Right cardiac atrium (tissue), 5 donors: ENCODE measurements at places on chromosomes 4 and X. TPM values are rescaled to one million over a fixed set of nuclear protein-coding genes. Genes with fewer than 3 reads are reported as not detected.

Gene IL2RG
- total RNA-seq = 3.5 TPM

DNA sequence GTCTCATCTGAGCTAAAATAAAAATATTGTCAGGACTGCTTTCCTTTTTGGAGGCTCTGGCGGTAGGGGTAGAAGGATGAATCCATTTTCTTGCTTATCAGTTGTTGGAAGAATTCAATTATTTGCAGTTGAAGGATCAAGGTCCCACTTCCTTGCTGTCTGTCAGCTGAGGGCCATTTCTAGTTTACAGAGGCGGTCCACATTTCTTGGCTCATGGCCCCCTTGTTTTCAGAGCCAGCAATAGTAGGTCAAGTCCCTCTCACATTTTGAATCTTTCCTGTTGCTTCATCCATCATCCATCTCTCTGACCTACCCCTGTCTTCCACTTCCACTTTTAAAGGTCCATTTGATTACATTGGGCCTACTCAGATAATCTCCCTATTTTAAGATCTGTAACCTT, 1099.3 kb upstream of the DIAPH2 start:
- DNase-seq = no peak

- DNase-seq = no peak
These were observed 8.0 kb upstream of the HS3ST1 start for GRCh38 chr4:11436673-11437072.

DNA sequence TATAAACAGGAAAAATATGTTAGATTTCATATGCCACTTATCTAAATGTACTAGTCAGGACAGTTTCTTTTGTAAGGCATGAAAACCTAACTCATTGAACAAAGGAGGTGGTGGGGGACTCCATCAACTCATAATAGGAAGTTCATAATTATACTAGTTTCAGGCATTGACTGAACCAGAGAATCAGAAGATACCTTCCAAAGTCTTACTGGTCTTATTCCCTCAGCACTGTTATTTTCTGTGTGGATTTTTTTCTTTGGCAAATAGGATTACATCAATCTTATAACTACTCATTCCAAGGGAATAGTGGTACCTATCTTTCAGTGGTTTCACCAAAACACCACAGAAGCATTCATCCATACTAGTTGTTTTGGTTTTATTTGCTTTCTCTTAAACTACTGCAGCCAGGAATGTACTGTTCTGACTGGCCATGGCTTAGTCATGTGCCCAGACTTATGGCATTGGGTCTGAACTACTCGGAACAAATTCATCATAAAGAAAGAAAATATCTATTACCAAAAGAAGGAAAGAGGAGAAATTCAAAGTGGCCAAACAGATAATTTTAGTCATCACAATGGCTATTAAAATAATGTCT, 273.9 kb downstream of the ARAP2 start:
- DNase-seq = no peak

GRCh38 chrX:139795196-139795595, 87.2 kb upstream of the MCF2 start:
- no peak for DNase-seq

Gene KCTD8
- total RNA-seq = 0.25 TPM

DNA sequence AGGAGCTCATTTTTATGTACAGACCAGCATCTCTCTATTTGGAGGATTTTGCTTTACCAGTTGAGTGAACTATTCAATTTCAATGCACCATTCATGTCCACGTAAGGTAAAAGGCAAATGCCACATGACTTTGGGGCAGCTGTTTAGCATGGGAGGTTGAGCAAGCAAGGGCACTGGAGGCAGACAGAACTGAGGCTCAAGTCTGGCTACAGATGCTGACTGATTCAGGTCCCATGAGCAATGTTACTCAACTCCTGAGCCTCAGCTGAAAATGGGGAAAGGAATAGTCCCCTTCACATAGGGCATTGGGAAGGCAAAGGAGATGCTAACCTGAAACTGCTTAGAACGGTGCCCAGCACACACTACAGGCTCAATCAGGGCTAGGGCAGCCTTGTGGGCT, 93.0 kb upstream of the MTM1 start:
- DNase-seq = no peak

Gene AKAP14
- total RNA-seq = not detected

DNA sequence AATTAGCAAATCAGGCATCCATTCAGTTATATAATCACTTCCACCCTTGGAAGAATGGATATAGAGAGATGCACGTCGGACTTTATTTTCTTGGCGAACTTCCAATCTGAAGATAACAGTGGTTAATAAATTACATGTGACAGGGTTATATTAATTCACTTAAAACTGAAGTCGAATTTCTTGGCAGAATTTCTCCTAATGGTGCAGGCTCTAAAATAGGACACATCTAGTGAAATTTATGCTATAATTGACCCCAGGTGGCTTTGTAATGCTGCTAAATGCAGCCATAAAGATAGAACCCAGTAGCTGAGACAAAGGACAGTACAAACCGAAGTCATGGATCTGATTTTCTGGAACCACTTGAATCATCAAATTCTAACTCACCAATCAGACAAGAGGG, 20.8 kb upstream of the SLC10A4 start:
- no peak for DNase-seq

Gene CLDN22
- total RNA-seq = not detected

- DNase-seq = no peak
These were observed 113.9 kb downstream of the RTL3 start for GRCh38 chrX:78545233-78545632.

DNA sequence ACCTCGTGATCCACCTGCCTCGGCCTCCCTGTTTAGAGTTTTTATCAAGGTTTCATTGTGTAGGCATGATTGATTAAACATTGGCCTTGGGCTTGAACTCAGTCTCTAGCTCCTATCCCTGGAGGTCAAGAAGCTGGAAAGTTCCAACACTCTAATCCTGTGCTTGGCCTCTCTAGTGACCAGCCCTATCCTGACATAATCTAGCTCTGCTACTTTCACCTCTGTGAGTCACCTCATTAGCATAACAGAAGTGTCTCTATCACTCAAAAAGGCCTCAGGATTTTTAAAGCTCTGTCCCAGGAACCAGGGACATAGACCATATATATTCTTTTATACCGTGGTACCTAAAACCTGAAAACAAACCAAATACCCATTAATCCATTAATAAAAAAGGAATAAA, 377.5 kb downstream of the CENPC start:
- DNase-seq = no peak

Gene SLC34A2
- not detected for total RNA-seq

DNA sequence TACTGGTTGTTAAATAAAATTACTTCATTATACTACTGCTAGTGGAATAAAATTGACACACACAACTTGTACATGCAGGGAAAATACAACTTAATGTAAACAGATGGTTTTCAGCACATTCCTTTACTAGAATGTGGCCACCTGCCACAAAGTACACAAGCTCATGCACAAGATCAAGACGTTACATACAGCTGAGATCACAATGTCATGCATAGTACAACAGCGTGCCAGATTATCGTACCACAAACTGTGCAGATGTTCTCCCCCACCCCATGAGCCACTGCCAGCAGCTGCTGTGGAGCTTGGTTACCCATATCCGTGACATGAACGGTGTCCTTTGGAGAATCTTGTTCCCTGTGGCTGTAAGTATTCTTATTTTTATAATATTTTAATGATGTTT, 27.7 kb downstream of the FBXO8 start:
- DNase-seq = no peak

GRCh38 chr4:32748498-32748897, 2028.3 kb downstream of the PCDH7 start:
- no peak for DNase-seq

Gene LEF1
- total RNA-seq = 5.1 TPM

Gene IL13RA1
- total RNA-seq = 24.8 TPM

Gene UGT2A1
- total RNA-seq = not detected

DNA sequence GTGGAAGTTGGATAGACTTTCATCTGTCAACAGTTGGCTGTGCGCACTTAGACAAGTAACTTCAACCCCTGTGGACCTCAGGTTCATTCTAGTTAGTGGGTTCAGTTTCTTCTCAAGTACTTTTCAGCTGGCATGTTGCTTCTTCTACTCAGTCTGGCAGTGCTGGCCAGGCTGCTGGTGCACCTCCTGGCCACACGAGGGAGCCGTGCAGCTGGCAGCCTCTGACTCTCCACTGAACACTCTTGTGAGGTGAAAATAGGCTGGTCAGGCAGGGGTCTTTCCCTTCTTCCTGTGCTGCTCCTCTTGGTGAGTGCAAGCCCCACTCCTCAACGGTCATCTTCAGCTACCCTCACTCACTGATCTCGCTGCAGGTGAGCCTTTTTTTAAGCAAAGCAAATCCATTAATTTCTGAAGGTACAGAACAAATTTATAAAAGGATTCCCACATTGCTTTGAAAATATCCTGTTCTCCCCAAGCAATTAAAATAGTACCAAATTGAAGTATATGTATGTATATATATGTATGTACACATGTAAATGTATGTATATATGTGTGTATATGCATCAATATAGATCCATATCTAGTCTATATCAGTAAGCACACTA, 30.6 kb downstream of the LONRF3 start:
- DNase-seq = peak; percentile 72

- no peak for DNase-seq
These were observed 280.4 kb downstream of the CFAP47 start for GRCh38 chrX:36199928-36200327.

DNA sequence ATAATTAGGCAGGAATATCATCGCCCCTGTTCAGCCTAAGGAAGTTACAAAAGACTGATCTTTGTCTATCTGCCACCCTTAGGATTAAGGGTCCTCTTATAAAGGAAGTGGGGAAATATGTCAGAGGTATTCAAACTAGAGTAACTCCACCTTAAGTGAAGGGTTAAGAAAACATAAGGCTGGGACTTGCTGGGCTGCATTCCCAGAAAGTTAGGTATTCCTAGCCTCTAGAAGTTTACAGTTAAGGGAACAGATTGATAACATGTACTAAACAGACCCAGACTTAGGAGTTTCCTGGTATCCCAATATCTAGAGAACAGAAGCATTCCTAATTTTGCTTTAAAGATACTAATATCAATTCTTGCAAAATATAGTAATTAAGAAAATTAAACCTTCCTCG, 6.0 kb downstream of the CXCL2 start:
- DNase-seq = no peak

Gene RHOXF2B
- not detected for total RNA-seq

- no peak for DNase-seq
These were observed 38.3 kb downstream of the RAPGEF2 start for GRCh38 chr4:159141193-159141592.

- no peak for DNase-seq
These were observed 166.6 kb upstream of the GLRA2 start for GRCh38 chrX:14362721-14363120.

DNA sequence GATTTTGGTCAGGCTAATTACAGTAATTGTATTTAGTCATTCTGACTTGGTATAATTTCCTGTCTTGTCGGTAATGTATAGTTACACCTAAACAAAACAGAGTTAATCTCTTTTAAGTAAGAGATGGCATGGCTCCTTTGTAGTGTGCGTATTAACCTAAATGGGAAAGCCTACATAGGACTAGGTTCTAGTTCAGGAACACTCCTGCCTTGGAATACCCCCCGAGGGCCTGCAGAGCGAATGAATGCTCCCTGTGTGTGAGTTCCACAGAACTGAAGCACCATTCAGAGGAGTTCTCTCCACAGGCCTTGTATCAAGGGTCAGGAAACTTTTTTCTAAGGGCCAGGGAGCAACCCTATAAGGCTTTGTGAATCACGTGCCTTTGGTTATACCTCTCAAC, 44.9 kb upstream of the STIM2 start:
- DNase-seq = no peak

DNA sequence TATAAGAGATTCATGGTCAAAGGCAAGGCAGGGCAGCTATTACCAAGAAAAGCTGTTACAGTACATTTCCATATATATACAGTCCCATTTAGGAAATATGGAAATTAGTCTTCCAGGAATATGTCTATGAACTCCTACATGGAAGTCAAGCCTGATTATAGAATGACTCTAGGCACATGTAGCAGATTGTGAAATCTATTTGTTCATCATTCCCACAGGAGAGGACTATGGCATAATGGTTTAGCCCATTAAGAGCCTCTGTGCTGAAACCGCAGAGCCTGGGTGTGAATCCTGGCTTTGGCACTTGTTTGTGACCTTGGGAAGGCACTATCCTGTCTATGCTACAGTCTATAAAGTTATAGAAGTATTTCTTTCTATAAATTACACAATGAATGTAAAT, 764.8 kb downstream of the RAPGEF2 start:
- DNase-seq = no peak

DNA sequence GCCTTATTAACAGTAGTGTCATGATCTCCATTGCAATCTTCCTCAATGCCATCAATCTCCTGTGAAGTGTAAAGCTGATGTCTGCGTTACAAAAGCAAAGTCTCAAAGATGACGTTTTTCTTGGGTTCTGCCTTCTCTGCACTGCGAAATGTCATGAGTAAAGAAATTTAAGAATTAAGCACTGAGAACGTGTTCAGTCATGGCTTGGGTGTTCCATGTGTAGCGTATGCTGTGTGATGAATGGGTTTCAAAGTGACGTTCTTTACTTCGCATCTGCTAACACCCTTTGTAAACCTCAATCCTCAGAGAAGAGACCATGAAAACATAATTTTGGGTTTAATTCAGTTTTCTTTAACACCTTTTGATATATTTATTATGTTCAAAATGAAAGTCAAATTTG, 999 bp downstream of the NAP1L5 start:
- no peak for DNase-seq

Gene BMPR1B
- 0.63 TPM for total RNA-seq
